ENCODE measurements at places on chromosomes 13 and 19. TPM values are rescaled to one million over a fixed set of nuclear protein-coding genes. Genes with fewer than 3 reads are reported as not detected.

- no peak for DNase-seq
Measured at GRCh38 chr13:57740719-57741118, 109.2 kb downstream of the PCDH17 start.

GRCh38 chr19:10643172-10643967 lies 10.8 kb upstream of the ILF3 start:
- DNase-seq, result no peak

- DNase-seq, result no peak
Measured at GRCh38 chr19:1705367-1705766, 47.9 kb upstream of the ONECUT3 start.

DNA sequence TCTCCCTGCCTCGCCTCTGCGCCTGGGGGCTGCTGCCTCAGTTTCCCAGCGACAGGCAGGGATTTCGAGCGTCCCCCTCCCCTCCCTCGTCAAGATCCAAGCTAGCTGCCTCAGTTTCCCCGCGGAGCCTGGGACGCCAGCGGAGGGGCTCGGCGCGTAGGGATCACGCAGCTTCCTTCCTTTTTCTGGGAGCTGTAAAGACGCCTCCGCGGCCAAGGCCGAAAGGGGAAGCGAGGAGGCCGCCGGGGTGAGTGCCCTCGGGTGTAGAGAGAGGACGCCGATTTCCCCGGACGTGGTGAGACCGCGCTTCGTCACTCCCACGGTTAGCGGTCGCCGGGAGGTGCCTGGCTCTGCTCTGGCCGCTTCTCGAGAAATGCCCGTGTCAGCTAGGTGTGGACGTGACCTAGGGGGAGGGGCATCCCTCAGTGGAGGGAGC lies 722 bp upstream of the ICAM1 start:
- peak; percentile 60 for DNase-seq

DNA sequence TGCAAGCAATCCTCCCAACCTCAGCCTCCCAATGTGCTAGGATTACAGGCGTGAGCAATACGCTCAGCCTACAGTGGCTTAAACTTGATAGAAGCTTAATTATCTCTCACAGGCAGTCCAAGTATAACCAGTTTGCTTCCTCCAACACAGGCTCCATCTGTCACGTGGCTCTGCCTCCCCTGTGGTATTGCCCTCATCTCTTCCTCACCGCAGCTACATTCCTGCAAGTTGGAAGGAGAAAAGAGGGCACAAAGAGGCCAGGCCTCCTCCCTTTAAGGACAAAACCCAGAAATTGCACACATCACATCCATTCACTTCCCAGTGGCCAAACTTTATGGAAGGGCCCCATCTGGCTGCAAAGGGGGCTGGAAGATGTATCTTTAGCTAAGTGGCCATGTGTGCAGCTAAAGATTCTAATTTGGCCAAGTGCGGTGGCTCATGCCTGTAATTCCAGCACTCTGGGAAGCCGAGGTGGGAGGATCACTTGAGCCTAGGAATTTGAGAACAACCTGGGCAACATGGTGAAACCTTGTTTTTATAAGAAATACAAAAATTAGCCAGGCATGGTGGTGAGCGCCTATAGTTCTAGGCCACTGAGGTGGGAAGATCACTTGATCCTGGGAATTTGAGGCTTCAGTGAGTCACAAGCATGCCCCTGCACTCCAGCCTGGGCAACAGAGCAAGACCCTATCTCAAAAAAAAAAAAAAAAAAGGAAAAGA lies 3.1 kb upstream of the SDHAF1 start:
- no peak for DNase-seq

- DNase-seq, result peak; percentile 66
Measured at GRCh38 chr19:33868788-33869412, 72.2 kb downstream of the KCTD15 start.

DNA sequence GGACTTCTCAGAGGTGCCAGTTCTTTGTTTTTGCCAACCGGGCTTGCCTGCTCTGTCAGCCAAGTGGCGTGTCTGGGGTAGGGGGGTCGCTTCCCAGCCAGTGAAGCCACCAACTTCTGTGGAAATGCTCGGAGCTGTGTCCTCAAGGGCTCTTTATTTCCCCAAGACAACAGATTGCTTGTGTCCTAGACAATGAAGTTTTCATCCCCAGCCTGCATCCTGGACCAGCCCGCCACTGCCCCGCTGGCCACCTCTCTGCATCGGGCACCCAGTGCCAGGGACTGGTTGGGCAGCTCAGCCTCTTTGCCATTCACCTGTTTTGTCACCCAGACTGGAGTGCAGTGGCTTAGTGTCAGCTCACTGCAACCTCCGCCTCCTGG lies 3.7 kb downstream of the RAB11B start:
- no peak for DNase-seq

GRCh38 chr19:31500946-31501345 lies 151.7 kb upstream of the TSHZ3 start:
- DNase-seq, result peak; percentile 31

DNA sequence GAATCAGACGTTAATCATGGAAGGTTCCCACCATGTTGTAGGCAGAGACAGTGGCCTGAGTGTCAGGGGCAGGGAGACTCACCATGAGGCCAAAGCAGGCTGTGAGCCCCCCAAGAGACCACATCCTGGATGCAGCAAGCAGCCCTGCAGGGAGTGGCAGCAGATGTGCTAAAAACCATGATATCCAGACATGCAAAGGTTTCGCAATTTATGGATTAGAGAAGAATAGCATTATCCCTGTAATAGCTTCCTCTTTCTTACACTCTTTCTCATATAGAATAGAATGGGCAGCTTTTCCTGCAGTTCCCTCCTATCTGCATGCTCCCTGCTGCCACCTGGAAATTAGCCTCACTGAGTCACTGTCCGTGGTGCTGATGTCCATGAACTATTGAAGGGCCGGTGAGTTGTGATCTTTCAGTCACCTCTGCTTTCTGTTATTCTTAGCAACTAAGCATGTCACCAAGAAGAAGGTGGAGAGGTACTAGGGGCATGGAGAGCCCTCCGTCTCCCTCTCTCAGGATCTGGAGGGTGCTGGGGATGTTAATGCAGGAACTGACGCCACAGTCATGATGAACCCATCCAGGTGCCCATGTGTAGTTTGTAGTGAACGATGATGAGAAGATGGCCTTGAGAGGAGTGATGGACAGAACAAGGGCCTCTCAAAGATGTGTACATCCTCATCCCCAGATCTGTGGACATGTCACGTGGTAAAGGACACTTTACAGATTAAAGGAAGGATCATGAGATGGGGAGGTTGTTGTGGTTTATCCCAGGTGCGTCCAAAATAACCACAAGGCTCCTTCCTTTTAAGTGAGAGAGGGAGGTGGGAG lies 9.9 kb downstream of the CEACAM4 start:
- DNase-seq, result no peak

GRCh38 chr19:35316560-35316959 lies 12.4 kb upstream of the CD22 start:
- DNase-seq, result no peak

GRCh38 chr13:100108913-100109507 lies 20.1 kb downstream of the PCCA start:
- DNase-seq, result no peak

DNA sequence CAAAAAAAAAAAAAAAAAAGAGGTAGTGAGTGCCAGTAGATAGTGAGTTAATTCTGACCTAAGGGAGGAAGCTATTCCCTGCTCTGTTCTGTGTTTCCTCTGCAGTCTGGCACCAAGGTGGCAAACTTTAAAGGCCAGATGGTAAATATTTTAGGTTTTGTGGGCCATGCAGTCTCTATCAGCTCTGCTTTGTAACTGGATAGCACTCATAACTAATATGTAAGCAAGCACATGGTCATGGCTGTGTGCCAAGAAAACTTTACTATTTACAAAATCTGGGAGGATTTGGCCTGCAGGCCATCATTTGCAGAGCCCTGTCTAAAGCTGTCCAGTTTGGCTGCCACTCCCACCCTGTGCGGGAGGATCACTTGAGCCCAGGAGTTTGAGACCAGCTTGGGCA lies 4.3 kb downstream of the PIN1 start:
- DNase-seq, result no peak

- DNase-seq, result no peak
Measured at GRCh38 chr13:107734891-107735625, 480.3 kb downstream of the LIG4 start.

CEACAM6 gene
- not detected for total RNA-seq

- DNase-seq, result no peak
Measured at GRCh38 chr13:48159826-48160225, 64.9 kb upstream of the MED4 start.

DNA sequence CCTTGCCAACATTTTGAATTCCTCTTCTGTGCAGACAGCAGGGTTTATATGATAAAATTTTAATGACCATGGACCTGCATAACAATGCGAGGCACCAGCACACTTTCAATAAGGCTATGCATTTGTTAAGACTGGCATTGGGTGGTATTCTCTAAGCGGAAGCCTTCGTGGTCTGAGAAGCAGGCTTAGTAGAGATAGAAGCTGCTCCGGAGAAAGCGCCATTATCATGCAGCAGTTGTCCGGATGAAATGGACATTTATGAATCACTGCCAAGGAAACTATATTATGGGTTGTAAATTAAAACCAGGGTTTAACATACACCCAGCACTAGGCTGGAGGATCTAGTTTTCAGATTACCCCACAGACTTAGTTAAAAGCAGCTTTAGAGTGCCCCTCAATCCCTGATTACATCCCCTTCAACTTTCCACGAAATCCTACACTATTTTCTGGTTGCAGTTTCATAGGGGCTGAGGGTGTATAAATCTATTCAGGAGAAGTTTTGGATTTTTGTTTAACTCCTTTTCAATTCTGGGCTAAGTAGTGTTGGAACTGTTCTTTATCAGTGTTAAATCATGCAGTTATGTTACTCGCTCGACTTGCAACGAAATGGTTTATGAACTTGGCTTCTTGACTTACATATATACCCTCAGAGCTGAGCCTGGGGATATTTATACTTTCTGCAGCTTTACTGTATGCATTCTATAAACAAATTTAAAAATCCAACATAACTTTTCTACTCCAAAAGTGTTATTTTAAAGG lies 193.3 kb downstream of the PCDH9 start:
- no peak for DNase-seq

- no peak for DNase-seq
Measured at GRCh38 chr13:44362394-44363040, 11.1 kb upstream of the SERP2 start.

- DNase-seq, result peak; percentile 77
Measured at GRCh38 chr19:34232566-34233481, 21.5 kb upstream of the GARRE1 start.

DNA sequence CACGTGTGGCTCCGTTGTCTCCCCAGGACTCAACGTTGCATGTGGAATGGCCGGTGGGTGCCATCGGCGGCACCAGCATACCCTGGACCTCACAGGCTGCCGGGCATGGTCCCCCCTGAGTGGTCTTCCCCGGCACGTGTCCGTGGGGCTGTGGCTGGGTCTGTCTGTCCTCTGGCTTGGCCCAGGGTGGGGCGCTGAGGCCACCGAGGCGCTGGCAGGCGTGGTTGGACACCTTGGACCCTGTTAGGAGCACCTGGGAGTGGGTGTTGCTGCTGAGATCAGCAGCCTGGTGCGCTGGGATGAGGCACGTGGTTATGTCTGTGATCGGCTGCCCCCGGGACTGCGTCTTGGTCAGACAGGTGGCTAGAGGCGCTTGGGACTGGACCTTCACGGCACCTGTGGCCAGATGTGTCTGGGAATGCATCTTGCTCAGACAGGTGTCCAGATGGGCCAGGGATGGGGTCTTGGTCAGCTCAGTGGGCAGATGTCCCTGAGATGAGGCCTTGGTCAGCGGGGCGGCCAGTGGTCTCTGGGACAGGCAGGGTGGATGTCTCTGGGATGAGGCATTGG lies 9.2 kb downstream of the IQCN start:
- no peak for DNase-seq

GRCh38 chr13:45162194-45162593 lies 38.7 kb downstream of the KCTD4 start:
- DNase-seq, result no peak

- no peak for DNase-seq
Measured at GRCh38 chr13:73519396-73520116, 460.8 kb downstream of the KLF5 start.

ZNF284 gene
- 0.21 TPM for total RNA-seq

- no peak for DNase-seq
Measured at GRCh38 chr13:48510698-48511097, 22.2 kb downstream of the RCBTB2 start.

DNA sequence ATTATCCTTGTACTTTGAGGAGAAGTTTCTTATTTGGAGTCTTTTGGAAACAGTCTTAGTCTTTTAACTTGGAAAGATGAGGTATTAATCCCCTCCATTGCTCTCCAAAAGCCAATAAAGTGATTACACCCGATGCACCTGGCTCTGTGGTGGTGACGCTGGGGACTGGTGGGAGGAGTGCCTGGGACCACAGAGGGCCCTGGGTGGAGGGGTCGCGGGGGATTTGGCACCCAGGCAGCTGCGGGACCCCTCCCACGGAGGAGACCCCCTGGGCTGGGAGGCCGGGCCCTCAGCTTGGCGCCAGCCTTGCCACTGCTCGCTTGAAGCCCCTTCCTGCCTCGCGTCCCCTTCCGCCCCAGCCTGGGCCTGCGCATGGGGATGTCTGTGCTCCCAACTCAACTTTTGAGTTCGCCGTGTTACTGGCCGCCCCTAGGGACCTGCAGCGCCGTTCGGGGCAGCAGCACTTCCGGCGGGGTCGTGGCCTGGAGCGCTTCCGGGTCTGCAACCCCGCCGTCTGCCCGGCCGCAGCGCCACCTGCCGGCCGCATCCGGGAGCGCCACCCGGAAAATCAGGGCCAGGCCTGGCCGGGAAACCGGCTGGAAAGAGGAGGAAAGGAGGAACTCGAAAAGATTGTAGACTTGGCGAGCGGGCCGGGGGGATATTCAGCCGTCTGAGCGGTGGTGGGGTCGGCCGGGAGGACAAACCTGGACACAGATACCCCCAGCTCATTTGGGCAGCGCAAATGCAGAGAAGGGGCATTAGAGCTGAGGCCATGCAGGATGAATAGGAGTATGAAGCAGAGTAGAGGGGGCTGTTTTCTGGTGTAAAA lies 8.4 kb downstream of the PEAK3 start:
- DNase-seq, result no peak

- DNase-seq, result no peak
Measured at GRCh38 chr13:93527748-93528297, 301.2 kb downstream of the GPC6 start.

DNA sequence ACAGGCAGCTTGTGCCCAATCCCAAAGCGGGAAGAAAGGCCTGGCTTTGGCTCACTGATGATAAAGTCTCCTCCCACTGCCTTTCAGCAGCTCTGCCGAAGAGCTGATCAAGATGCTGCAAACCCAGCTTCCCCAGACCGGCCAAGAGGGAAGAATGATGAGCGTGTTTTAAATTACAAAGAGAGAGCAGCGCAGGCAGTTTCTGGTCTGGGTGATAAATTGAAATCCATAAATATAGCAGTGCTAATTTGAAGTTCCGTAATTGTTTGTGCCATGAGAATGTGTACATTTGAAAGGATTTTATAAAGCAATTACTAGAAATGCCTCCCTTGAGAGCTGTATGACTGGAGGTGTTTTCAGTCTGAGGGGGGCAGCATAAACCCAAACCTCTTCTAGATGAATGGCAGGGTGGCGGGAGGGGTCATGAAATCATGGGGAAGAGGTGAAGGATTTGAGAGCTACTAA lies 171.8 kb downstream of the STK24 start:
- no peak for DNase-seq

DNA sequence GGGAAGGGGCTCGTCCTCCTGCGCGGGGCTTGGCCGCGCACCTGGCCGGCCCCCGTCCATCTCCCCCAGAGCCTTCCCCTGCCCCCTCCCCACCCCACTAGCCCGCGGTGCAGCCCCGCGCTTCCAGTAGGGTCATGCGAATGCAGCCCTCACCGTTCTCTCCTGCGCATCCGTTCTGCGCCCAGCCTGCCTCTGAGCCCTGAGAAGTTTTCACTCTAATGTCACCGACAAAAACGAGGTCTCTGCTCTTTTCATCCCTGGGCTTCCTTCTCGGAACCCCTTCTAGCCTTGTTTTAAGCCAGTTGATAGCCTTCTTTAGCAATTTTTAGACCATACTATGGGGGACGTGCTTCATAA lies 97.4 kb downstream of the ATP8A2 start:
- DNase-seq, result no peak

ATP7B gene
- 37.7 TPM for total RNA-seq
